ENCODE measurements at places on chromosomes 11 and 22.

GRCh38 chr11:110373051-110373702, 56.6 kb upstream of the FDX1 start:
- no peak for DNase-seq

GRCh38 chr11:21783954-21784353, 408.9 kb upstream of the ANO5 start:
- DNase-seq = no peak

- DNase-seq = no peak
These were observed 53.3 kb upstream of the ADA2 start for GRCh38 chr22:17272511-17272991.

DNA sequence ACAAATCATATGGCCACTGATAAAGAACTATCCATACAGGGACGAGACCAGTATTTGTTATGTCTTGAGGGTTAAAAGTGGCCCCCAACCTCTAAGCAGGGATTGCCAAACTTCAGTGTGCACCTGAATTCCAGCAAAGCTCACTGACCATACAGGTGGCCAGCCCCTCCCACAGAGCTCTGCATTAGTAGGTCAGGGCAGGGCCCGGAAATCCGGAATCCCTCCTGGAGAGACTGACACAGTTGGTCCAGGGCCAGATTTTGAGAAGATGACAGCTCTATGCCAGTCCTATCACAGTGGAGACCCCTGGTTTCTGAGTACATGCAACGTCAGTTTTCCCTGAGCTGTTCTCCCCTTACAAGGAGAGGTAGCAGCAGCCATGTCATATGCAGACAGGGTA, 20.8 kb downstream of the VPS37C start:
- no peak for DNase-seq

GRCh38 chr22:33803371-33804282, 116.6 kb downstream of the LARGE1 start:
- peak; percentile 19 for DNase-seq

DNA sequence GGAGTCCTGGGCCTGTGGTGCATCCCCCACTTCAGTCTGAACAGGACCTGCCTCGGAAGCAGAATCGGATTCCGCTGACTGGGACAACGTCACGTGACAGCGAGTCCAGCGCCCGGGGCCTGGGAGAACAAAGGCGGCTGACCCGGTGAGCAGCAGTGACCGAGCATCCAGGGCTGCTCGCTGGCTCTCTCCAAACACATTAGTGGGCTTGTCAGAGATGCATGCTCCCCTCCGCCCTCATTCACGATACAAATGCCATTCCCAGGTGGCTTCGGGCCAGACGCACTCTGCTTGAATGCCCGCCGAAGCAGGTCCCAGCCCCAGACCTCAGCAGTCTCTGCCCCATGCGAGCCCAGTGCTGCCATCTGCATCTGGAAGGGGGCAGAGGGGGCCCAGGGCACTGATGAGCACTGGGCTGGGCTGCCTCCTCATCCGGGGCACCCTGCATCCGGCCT, 91.0 kb downstream of the WNT7B start:
- DNase-seq = no peak

DNA sequence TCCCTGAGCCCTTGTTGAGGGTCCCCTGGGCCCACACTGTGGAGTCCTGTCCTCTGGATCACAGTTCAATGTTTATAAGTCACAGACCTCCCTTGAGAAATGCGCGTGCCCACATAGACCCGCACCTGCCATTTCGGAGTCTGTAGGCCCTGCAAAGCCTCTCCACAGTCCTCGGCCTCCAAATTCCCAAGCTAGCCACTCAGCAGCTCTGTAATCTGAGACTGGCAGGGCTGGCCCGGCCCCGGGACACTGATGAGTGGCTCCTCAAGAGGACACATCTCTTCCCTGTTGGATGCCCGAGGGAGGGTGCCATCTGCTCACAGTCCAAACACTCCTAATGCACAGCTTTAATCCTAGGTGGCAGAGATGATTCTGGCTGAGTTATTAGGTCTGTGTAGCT, 39.1 kb downstream of the B3GAT1 start:
- no peak for DNase-seq

GRCh38 chr22:44486538-44486937, 11.5 kb downstream of the RTL6 start:
- no peak for DNase-seq

DNA sequence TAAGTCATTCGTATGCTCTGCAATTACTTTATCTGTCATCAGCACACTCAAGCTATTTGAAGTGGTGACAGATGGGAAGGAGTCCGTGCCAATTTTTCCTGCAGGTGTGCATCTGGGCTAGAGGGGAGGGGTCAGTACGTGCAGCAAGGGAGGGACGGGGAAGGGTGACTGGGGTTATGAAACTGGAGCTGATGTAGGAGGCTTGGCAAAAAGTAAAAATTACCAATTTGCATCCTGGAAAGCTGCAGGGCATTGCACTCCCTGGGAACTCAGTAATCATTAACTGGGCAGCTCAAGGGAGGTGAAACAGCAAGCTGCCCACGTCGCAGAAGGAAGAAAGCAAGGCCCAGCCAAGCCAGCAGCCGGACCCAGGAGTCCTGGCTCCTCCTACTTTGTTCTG, 87.1 kb upstream of the TMEM45B start:
- no peak for DNase-seq
